ENCODE measurements at places on chromosomes 11 and 22. TPM values are rescaled to one million over a fixed set of nuclear protein-coding genes. Genes with fewer than 3 reads are reported as not detected.

SLC22A8 gene
- total RNA-seq = not detected

XPNPEP3 gene
- total RNA-seq = 8.0 TPM

CCDC81 gene
- total RNA-seq = 0.72 TPM

IL17REL gene
- total RNA-seq = not detected

CHRM1 gene
- total RNA-seq = not detected

NAALAD2 gene
- total RNA-seq = under 0.01 TPM

RIBC2 gene
- 0.72 TPM for total RNA-seq

PDE3B gene
- total RNA-seq = 1.4 TPM

FXYD6 gene
- total RNA-seq = not detected

REXO2 gene
- 210 TPM for total RNA-seq

WDR74 gene
- 66.5 TPM for total RNA-seq

FGF3 gene
- not detected for total RNA-seq

PAMR1 gene
- 0.56 TPM for total RNA-seq

KCNQ1 gene
- not detected for total RNA-seq
